ENCODE measurements at places on chromosomes 3 and 15.

- no peak for DNase-seq
Measured at GRCh38 chr3:119967353-119968006, 126.8 kb downstream of the GSK3B start.

- DNase-seq: peak; percentile 62
Measured at GRCh38 chr15:73684581-73685455, 635 bp downstream of the CD276 start.

- peak; percentile 14 for DNase-seq
Measured at GRCh38 chr3:8488411-8488810, 13.2 kb upstream of the LMCD1 start.

GRCh38 chr3:66386011-66386924, 114.6 kb downstream of the LRIG1 start:
- no peak for DNase-seq

DNA sequence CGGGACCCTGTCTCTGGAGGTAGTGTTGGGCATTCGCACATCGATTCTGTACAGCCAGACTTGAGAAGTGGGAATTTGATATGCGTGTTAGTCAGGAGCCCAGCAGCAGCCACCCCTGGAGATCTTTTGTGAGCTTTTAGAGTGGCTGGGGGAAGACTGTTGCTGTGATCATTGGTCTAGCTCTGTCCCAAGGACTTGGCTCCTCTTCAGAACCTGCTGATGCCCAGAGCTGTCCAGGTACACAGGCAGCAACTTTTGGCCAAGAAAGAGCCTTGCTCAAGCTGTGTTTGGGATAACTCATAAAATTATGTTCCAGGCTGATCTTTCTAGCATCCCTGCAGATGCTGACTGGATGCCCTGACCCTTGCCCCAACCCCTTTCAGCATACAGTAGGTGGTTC, 29.3 kb downstream of the LIMD1 start:
- no peak for DNase-seq

DNA sequence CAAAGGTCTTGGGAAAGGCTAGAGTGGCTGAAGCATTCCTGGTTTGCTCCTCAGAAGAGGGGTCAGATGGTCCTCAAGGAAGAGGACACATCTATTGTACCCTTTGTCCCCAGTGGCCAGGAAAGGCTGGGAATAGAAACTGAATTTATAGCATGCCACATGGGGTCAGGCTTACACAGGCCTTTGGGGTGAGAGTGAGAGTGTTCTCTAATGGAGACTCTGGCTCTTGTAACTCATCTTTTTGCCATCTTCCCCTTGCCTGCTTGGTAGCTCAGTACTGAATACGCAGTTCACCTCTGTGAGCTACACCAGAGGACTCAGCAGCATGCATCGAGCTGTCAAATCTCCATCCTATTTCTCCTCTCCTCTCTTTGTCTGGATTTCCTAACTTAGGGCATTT, 87.5 kb downstream of the ATP2B2 start:
- DNase-seq: peak; percentile 50

DNA sequence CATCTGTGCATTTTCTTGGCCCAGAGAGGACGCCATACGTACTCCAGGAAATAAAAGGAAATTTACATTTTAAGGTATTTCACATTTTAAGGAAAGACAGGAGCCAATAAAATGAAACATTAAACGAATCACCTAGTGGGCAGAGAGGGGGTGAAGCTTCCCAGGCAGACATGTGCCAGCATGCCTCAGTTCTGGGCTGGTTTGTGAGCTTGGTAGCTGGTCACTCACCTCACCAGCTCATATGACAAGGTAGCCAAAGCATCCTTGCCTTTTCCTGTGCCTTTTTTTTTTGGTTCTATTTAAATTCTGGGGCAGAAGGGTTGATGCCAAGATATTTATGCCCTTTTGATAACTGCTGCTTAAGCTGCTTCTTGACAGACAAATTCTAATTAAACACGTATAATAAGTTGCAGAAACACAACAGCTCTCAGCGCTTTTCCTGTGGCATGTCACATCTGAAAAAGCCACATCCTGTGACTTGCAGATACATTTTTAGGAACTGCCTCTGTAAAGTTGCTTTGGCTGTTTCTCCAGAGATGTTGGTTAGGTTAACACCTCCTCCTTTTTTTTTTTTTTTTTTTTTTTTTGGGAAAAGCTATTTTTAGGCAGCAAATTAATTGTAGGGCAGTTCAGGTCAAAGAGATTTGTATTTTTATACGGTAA, 218.6 kb downstream of the PDCD6IP start:
- DNase-seq: peak; percentile 44

GRCh38 chr3:172038798-172039435, 461 bp upstream of the FNDC3B start:
- no peak for DNase-seq

DNA sequence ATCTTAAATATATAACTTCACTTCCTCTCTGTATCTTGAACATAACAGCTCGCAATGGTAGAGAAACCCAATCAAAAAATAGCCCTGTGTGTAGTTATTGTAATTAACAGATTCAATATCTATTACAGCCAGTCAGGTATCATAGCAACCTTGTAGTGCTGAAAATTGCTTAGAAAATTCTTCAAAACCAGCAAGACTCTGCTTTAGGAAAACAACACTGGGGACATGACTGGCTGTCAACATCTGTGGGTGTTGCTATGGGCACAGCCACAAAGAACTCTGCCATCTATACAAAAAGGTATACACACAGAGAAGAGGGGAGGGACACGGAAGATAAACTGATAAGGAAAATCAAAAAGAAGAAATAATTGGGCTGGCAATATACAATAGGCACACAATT, 101.2 kb downstream of the WDR72 start:
- no peak for DNase-seq

DNA sequence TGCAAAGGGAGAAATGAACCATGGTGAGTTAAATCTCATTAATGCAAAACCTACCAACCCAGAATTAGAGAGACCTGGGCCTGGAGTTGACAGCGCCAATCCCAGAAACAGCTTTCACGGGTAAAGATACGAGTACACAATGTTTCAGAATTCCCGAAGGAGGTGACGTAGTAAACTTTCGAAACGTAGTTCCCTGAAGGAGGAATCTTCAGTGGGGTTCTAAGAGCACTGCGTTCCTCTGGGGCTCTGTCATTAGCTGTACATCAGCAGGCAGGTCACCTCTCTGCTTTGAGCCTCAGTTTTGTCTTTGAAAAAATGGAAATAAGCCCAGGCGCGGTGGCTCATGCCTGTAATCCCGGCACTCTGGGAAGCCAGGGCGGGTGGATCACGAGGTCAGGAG, 152.3 kb downstream of the XXYLT1 start:
- no peak for DNase-seq

DNA sequence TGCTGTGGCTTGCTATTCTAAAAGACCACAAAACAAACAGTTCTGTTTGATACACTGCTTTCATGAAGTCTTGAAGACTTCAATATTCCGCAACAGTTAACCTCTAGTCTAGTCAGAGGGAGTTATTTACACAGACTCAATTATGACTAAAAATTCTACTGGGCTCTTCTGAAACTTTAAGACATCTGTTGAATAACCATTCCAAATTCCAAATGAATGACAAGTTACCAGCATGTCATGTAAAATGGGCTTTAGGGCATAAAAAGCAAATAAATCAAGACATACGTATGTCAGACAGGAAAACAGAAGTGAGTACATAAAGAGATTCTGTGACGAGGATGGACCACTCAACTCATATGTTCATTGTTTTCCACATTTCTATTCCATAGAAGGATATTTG, 93.9 kb downstream of the PLOD2 start:
- peak; percentile 89 for DNase-seq

- no peak for DNase-seq
Measured at GRCh38 chr15:40091861-40092255, 16.8 kb downstream of the BMF start.

- DNase-seq: no peak
Measured at GRCh38 chr15:67300266-67301025, 45.9 kb downstream of the IQCH start.

DNA sequence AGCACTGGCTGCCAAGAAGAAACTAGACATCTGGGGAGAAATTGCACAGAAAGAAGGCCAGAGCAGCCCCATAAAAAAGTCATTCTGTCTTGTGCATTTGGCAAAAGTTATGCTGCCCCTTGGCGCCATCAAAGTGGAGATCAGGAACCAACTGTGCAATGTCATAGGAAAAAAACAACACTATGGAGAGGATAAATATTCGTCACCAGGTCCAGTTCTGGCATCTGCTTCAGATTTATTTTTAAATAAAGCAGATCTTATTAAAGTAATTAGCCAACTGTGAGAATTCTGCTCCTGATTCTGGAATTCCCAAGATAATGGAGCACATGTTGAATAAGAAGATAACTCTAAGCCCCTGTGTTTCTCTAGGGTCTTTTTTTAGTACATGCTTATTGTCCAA, 500.0 kb upstream of the IL12A start:
- no peak for DNase-seq

DNA sequence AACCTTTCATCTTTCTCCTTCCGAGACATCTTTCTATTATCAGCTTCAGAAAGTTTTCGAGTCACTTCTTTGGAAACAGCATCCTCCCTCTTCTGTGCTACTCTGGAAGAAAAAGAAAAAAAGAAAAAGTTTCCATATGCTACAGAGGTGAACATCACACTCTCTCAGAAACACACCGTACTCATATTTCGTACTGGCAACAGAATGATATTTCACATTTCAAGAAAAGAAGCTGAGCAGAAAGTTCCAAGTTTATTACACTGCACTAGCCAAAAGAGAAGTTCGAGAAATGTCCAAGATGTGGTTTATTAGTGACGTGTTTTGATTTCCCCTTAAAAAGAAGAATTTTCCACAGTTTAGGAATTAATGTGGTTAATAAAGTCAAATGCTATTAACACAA, 6.0 kb downstream of the SSR3 start:
- DNase-seq: no peak

DNA sequence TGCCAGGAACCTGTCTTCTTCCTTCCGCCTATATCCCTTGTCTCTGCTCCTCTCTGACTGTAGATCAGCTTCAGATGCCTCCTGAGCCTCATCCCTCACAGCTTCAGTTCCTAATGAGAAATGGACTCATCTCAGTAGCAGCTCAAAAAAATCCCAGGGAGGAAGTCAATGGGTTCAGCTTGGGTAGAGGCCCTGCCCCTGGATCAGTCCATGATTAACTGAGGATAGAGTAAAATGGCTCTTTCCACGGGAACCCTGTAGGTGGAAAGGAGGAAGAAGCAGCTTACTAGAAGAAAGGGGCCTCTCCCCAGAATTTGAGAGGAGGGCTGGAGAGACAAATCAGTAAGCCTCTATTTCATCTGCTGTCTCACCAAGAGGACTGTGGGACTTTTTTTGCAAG, 26.9 kb upstream of the HCN4 start:
- DNase-seq: no peak

DNA sequence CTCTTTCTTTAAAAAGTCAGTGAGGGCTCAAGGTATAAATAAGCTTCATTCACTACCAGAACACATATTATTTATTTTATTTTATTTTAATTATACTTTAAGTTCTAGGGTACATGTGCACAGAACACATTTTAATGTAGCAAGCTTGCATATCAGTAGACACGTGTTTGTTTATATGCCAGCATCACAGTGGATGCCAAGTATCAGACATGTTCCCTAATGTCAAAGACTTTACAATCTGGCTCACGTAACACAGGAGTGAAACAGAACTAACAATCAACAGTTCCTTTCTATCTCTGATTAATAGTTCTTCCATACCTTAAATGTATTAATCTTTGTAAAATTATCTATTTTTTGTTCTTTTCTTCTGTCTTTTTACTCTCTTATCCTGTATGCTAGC, 23.3 kb upstream of the ENTPD3 start:
- no peak for DNase-seq

DNA sequence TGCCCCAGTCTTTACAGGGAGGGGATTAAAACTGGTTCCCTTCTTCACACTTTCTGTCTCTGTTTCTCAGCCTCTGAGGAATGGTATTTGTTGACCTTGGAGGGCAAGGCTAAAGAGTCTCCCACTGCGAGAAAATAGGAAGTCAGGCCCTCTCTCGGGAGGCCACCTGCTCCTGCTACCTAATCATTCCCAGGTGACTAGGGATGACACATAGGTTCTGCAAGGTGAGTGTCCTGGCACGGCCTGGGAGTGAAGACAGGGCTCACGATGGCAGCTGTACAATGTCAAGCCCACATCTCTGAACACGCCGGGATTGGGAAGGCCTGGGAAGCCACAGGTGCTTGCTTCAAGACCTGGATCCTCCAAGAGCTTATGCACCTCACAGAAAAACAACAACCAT, 314.2 kb downstream of the NTRK3 start:
- no peak for DNase-seq

- peak; percentile 76 for DNase-seq
Measured at GRCh38 chr3:111910806-111911205, 51.7 kb downstream of the PHLDB2 start.

DNA sequence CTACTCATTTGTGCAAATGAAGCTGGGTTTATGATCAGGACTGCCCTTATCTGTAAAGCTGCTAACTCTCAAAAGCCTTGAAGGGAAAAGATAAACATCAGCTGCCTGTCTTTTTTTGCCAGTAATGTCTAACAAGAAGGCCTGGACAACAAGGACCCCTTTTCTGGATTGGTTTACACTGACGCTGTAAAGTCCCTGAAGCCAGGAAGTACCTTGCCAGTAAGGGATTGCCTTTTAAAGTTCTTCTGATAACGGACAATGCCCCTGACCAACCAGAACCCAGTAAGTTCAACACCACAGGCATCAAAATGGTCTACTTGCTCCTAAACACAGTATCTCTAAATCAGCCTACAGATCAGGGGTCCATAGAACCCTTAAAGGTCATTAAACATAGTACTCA, 178.0 kb downstream of the PCCB start:
- DNase-seq: no peak

DNA sequence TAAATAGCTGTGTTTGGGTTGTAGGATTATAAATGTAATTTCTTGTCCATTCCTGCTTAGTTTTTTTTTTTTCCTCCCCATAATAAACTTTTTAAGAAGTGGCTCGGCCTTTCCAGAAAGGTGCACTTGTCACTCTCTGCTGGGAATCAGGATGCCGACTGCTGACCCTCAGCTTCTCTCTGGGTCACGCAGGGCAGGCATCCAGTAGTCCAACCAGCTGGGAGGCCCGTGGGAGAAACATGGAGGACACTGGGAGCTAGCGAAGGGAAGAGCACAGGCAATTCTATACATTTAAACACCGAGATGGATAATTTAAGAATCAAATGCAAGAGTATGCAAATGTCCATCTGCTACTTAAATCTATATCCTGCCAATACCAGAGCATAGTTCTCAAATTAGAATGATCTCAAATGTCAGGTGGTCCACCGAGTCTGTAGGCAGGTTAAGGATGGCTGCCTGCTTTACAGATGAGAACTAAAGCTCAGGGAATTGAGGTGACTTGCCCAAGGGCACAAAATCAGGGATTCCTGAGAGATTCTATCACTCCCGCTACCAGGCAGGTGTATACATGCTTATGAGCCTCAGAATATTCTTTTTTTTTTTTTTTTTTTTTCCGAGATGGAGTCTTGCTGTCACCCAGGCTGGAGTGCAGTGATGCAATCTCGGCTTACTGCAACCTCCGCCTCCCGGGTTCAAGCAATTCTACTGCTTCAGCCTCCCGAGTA, 64.5 kb downstream of the DAPK2 start:
- no peak for DNase-seq

Data from M059J (cell line).